ENCODE measurements at places on chromosomes 4 and X. TPM values are rescaled to one million over a fixed set of nuclear protein-coding genes. Genes with fewer than 3 reads are reported as not detected.

The SAP30 gene
- 14.0 TPM for total RNA-seq

The SATL1 gene
- total RNA-seq = not detected

The MAGEA9B gene
- total RNA-seq = not detected

The MAGEA3 gene
- not detected for total RNA-seq

The MAGEC3 gene
- total RNA-seq = not detected

The SLC34A2 gene
- total RNA-seq = not detected

The PDZD4 gene
- total RNA-seq = 0.09 TPM

The EDNRA gene
- 10.8 TPM for total RNA-seq

The WNK3 gene
- 10.5 TPM for total RNA-seq

The CT45A1 gene
- total RNA-seq = not detected

The PRSS12 gene
- total RNA-seq = 27.1 TPM

The DLG3 gene
- 15.4 TPM for total RNA-seq

The EGFL6 gene
- total RNA-seq = 0.27 TPM

The HELT gene
- not detected for total RNA-seq
